ENCODE measurements at places on chromosomes 5 and 9. TPM values are rescaled to one million over a fixed set of nuclear protein-coding genes. Genes with fewer than 3 reads are reported as not detected.

FOXD4L4 gene
- polyA plus RNA-seq = 0.08 TPM

PCDHB11 gene
- polyA plus RNA-seq = 0.47 TPM

CATSPER3 gene
- polyA plus RNA-seq = 0.55 TPM

PLPPR1 gene
- not detected for polyA plus RNA-seq

TICAM2 gene
- 0.69 TPM for polyA plus RNA-seq

TBCA gene
- 176 TPM for polyA plus RNA-seq

Data from esophagus (tissue), 2 donors.